Left ventricle myocardium superior (tissue), 1 donor: ENCODE measurements at places on chromosomes 5 and 9. TPM values are rescaled to one million over a fixed set of nuclear protein-coding genes. Genes with fewer than 3 reads are reported as not detected.

The PLAC8L1 gene
- total RNA-seq: 0.45 TPM

The OLFML2A gene
- total RNA-seq: 38.0 TPM

The RANBP17 gene
- total RNA-seq: 3.9 TPM

The ADAMTS16 gene
- not detected for total RNA-seq

The CEP78 gene
- total RNA-seq: 3.6 TPM

The GARIN3 gene
- total RNA-seq: not detected

The HACD4 gene
- total RNA-seq: 0.89 TPM

The PCDHGB5 gene
- 6.4 TPM for total RNA-seq

The CA9 gene
- total RNA-seq: 0.64 TPM

The TMEFF1 gene
- total RNA-seq: not detected

The CDH9 gene
- not detected for total RNA-seq

The ZSWIM6 gene
- 8.0 TPM for total RNA-seq

The GZMA gene
- total RNA-seq: 0.87 TPM

The CCDC180 gene
- 2.8 TPM for total RNA-seq

The LCN1 gene
- total RNA-seq: not detected

The ZBTB6 gene
- 5.8 TPM for total RNA-seq

The WWC1 gene
- 4.3 TPM for total RNA-seq

The MEIKIN gene
- total RNA-seq: not detected

The PRUNE2 gene
- total RNA-seq: 1.4 TPM

The SLC25A48 gene
- total RNA-seq: 0.40 TPM

The IL13 gene
- not detected for total RNA-seq

The PTPRD gene
- 6.1 TPM for total RNA-seq

The PDE6A gene
- 0.05 TPM for total RNA-seq

The UBTD2 gene
- total RNA-seq: 8.7 TPM

The TOR4A gene
- 19.3 TPM for total RNA-seq

The LIFR gene
- 61.1 TPM for total RNA-seq

The EMB gene
- 12.0 TPM for total RNA-seq

The PCDHGA2 gene
- total RNA-seq: 6.0 TPM

The ZNF354C gene
- 5.4 TPM for total RNA-seq

The MARCHF11 gene
- 10.0 TPM for total RNA-seq

The ECSCR gene
- 20.6 TPM for total RNA-seq

The SLCO4C1 gene
- 0.17 TPM for total RNA-seq

The GFM2 gene
- 41.1 TPM for total RNA-seq

The PRPF4 gene
- total RNA-seq: 11.7 TPM

The LRRC19 gene
- total RNA-seq: not detected

The SAXO1 gene
- not detected for total RNA-seq

The SPIN1 gene
- total RNA-seq: 56.6 TPM

The IL4 gene
- total RNA-seq: not detected

The OR13J1 gene
- not detected for total RNA-seq
